ENCODE measurements at places on chromosomes 4 and X.

- no peak for DNase-seq
Observed at GRCh38 chr4:48254381-48255071, 15.1 kb downstream of the TEC start.

DNA sequence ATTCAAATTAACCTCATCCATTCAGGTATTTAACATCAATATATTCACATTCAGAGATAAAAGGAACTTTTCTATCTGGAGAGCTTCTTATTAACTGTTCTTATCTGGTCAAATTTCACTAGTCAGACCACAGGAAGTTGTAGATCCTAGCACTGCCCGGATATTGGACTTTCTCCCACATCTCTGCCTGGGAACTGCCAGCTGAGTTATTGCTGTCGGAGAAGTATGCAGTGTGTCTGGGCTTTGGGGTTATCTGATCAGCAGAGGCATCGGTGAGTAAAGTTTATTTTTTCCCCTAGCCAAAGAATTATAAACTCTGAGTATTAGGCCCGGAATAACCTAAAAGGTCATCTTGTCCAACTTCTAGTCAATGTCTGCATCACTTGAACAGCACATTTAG is 45.1 kb downstream of the OR13H1 start:
- no peak for DNase-seq

- DNase-seq = no peak
Observed at GRCh38 chrX:131801066-131801465, 222.0 kb upstream of the STK26 start.

GRCh38 chrX:135410861-135411627 is 10.7 kb upstream of the SMIM10L2A start:
- no peak for DNase-seq

DNA sequence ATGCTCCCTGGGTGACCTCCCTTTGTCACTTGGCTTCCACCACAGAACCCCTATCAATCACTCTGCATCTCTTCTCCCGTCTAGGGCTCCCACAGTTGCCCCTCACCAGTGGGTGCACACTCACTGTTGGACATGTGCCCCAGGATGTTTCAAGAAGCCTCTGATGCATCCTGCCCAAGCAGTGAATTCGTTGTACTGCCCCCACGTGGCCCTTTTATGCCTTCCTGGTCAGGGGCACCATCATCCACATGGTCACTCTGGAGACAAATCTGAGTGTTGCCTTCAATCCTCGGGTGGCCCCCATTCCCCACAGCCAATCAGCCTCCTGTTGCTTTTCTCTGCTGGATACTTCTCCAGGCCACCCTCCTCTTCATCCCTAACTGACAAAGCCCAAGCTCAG is 12.2 kb downstream of the ITIH6 start:
- no peak for DNase-seq

DNA sequence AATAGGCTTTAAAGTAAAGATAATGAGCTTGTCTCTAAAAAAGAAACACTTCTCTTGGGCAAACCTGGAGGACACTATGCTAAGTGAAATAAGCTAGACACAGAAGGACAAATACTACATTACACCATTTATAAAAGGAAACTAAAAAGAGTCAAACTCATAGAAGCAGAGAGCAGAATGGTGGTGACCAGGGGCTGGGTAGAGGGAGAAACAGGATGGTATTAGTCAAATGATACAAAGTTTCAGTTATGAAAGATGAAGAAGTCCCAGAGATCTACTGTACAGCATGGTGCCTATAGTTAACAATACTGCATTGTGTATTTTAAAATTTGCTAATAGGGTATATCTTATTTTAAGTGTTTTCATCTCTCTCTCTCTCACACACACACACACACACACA is 28.5 kb downstream of the ACSL4 start:
- DNase-seq = no peak

DNA sequence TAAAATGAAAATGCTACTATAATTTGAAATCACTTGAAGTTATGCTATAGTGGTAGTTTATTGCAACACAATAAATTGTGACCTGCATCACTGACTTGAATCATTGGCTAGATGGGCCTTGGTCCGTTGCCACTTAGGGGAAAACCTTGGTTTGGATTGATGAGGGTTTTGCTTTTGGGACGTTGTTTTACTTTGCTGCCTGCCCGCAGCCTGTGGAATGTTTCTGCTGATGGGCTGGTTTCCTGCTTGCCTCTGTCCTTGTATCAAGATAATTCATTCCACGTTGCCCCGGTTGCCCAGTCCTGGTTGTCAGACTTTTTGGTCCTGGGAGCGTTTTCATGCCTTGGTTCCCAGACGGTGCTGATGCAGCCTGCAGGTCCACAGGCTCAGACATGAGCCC is 18.3 kb downstream of the HADH start:
- DNase-seq = no peak

GRCh38 chr4:83180431-83180968 is 66.0 kb upstream of the PLAC8 start:
- DNase-seq = no peak

DNA sequence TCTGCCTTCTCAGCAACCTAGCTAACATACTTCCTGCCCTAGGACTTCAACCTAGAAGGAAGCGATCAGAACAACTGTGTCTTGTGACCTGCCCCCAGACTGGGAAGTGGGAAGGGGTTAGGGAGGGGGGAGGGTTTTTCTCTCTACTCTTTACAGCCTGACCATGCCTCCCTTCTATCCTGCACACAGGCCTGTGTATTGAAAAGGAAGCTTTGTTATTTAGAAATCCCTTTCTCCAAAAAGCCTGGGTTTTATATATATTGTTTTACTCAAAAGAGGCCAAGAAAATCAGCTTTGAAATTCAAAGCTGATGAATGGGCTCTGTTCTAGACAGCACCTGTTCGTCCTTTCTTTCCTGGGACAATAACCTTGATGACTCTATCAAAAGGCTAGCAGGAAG is 35.2 kb upstream of the SMS start:
- no peak for DNase-seq

DNA sequence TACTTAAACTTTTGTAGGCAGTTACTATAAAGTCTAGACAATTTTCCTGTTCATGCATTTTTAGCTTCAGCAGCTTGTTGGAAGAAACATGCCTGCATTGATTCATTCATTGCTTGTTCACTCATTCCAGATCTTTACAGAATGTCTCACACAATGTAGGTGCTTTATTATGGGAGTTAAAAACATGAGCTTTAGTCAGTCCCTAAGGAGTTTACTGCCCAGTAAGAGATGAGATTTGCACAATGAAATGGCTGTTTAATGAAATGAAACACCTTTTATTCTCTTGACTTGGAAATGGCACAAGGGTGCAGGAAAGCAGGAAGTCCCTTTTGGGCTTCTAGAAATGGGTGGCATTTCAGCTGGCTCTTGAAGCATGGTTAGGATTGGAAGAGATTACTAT is 2.9 kb downstream of the NOCT start:
- no peak for DNase-seq

- DNase-seq = no peak
Observed at GRCh38 chr4:88107406-88108107, 50.9 kb downstream of the ABCG2 start.

GRCh38 chr4:30716681-30717207 is 3.4 kb upstream of the PCDH7 start:
- no peak for DNase-seq
